ENCODE measurements at places on chromosomes 1 and 21.

DNA sequence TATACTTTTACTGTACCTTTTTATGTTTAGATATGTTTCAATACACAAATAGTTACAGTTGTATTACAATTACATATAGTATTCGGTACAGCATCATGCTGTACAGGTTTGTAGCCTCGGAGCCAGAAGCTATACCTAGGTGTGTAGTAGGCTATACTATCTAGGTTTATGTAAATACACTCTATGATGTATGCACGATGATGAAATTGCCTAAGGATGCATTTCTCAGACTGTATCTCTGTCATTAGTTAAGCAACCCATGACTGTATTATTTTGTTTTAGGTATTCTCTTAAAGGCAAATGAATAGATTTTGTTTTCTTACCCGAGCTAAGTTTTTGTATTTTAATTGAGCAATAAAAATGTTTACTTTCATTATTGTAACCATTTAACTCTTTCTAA lies 56.4 kb downstream of the SPATA17 start:
- DNase-seq: no peak

DNA sequence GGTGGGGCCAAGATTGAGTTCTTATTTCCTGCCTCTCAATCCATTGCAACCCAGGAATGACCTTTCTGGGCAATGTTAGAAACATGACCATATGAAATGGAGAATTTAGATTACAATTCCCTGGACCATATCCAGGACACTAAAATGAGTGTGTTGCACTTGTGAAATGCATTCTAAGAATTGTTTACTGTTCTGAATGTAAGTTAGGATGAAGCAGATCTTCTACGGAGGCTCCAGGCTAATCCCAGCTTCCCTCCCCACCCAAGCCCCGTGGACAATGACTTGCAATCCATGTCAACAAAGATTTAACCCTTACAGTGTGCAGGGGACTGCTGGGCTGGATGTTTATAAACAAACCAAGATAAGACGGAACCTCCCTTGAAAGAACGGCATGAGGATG lies 31.7 kb upstream of the HAO2 start:
- no peak for DNase-seq

DNA sequence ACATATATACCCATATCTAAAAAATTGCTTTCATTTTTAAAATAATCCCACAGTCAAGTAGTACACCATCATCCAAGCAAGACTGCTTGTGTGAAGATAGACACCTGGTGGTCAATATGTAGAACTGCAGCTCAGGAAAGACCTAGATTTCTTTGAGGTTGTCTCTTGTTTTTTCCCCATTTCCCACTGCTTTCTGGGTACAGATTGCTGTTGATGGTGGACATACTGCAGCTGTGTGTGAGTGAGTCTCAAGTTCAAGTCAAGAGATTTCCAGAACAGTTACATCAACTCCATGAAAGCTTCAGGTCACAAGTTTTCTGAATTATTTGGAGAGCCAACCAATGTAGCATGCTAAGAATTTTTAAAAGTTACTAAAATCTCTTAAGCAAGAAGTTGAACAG lies 306.4 kb downstream of the DUSP10 start:
- DNase-seq: no peak

DNA sequence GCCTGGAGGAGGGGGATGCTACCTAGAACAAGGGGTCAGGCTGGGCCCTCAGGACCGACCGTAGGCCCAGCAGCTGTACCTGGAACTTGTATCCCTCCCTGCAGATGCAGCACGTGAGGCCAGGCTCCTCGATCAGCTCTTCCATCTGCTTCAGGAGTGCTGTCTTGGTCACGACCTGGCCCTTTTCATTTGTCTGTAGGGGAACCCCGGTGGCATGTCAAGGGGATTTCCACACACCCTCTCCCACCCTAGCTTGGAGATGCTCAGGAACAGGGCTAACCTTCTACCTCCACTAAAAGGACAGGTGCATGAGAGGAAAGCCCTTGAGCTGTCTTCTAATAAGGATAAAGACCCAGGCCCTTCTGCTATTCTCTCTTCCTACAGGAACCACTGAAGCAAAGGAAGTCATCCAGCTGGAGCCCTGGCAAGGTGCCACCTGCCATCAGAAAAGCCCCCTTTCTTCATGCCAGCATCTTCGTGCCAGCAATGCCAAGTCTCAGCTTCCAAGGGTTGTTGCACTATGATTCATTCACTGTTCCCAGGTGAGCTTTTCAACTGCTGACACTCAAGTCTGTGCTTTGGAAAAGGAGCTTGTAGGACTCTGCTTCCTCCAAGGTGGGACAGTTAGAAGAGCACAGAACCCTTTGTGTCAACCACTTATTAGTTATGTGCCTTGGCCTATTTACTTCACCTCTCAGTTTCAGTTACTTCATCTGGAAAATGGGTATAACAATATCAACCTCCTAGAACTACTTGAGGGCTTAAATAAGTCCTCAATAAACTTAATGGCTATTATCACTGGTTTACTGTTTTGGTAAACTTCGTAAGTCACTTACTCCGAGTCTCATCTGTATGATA lies 122.1 kb downstream of the UBR4 start:
- no peak for DNase-seq

GRCh38 chr1:59183749-59184317 lies 113.1 kb upstream of the FGGY start:
- DNase-seq: no peak

GRCh38 chr1:207256869-207257268 lies 64.6 kb upstream of the CD55 start:
- DNase-seq: no peak

DNA sequence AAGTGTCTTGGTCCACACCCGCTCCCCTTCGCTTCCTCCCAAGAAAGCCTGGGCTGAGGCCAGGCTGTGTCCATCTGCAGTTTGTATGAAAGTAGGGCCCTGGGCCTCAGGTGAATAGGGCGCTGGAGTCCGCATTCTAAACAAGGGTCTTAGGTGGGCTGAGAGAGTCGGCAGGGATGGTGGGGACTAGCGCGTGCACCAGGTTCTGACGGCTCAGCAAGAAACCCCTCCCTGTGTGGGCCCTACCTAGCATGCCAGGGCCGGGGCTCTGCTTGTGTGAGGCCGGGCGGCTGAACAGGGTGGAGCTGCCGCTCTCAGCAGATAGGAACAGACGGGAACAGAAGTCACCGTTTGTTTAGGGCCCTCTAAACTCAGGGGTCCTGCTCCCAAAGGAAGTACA lies 1.7 kb downstream of the ACTRT2 start:
- no peak for DNase-seq

DNA sequence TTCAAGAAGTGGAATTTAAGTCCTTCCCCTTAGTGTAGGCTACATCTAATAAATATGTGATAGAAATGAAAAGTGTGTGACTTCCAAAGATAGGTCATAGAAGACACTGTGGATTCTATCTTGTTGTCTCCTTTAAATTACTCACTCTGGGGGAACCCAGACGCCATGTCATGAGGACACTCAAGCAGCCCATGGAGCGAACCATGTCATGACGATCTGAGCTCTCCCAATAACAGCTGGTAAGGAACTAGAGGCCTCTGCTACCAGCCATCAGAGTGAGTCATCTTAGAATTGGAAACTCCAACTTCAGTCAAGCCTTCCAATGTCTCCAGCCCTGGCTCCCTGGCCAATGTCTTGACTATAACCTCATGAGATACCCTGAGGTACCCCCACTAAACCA lies 6.3 kb downstream of the COA7 start:
- DNase-seq: no peak

DNA sequence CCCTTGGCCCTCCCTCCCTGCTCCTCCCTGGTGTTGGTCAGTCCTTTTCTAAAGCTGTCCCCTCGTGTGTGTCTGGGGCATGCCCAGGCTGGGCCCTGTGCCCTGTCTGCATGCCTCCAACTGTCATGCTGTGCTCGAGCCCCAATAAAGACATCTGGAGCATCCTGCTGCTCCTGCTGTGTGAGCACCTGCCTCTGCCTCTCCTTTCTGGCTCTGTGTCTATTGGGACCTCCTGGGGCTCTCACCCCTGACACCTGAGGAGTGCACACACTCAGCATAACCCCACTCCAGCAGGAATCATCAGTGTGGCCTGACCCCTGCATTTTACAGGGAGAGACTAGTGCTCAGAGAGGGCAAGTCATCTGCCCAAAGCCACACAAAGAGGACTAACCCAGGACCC lies 23.7 kb downstream of the KCNC4 start:
- no peak for DNase-seq

GRCh38 chr1:118396279-118396678 lies 211.3 kb upstream of the SPAG17 start:
- no peak for DNase-seq

DNA sequence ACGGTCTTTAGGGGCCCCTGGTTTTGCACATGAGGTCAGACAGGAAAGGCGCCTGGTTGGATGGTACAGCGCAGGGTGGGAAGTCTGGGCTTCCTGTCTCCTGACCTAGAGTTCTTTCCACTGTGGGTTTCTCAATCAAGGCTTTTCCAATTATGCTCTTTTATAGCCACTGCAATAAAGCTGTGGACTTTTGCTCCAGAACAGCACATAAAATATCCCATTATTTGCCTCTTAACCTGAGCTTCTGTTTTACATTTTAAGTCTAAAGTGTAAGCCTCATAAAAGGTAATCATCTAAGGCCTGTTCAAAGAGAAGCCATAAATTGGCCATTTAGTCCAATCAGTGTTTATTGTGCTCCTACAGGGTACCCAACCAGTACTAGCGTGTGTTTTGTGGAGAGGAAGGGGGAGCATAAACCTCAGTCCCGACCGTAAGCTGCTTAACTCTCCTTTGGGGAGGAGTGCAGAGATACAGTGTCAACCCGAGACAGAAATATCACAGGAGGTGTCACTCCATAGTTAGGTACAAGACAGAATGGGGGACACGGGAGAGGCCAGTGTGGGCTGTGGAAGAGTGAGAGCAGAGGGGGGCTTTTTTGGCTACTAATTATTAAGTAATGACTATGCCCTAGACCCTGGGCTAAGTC lies 270.0 kb downstream of the TRABD2B start:
- no peak for DNase-seq

DNA sequence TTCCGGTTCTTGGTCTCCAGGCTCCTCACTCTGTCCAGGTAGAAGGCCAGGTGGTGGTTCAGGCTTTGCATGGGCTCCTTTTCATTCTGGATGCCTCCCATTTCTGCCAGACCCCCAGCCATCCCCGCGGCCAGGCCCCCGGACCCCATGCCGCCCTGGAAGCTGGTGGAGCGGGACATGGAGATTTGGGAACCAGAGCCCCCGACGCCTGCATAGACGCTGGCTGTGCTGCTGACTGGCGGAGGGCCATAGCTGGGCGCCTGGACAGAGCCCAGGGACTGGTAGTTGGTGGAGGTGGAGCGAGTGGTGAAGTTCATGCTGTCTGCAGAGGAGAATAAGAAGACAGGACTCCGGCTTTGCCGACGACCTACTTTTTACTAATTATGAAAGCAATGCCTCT lies 7.1 kb upstream of the SHCBP1L start:
- DNase-seq: no peak

GRCh38 chr1:113701429-113701828 lies 57.9 kb downstream of the PHTF1 start:
- no peak for DNase-seq

DNA sequence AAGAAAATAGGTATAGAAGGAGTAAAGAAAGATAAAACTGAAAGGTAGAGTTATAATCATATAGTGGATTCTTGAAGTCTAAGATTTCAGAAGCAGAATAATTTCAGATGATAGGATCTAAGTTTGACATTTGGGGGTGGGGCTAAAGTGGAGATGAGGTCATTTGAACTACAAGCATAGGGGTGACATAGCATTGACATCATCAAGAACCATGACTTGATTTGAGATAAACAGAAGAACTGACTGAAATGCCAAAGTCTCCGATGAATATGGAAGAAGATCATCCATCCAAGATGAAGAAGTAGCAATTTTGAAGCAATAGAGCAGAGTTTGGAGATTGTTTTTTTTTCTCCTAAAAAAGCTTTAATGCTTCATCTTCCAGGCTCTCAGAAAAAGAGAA lies 122.3 kb downstream of the MACF1 start:
- DNase-seq: no peak

GRCh38 chr1:87953732-87954344 lies 625.2 kb downstream of the LMO4 start:
- DNase-seq: no peak

GRCh38 chr1:9559673-9560072 lies 20.4 kb downstream of the SLC25A33 start:
- DNase-seq: no peak

- no peak for DNase-seq
Observed at GRCh38 chr1:162590101-162590500, 28.6 kb downstream of the UAP1 start.

GRCh38 chr21:44092211-44092610 lies 15.0 kb upstream of the PWP2 start:
- DNase-seq: no peak

GRCh38 chr1:66282343-66282852 lies 251.6 kb upstream of the SGIP1 start:
- DNase-seq: peak; percentile 56

GRCh38 chr1:97144527-97144926 lies 422.9 kb downstream of the PTBP2 start:
- no peak for DNase-seq

DNA sequence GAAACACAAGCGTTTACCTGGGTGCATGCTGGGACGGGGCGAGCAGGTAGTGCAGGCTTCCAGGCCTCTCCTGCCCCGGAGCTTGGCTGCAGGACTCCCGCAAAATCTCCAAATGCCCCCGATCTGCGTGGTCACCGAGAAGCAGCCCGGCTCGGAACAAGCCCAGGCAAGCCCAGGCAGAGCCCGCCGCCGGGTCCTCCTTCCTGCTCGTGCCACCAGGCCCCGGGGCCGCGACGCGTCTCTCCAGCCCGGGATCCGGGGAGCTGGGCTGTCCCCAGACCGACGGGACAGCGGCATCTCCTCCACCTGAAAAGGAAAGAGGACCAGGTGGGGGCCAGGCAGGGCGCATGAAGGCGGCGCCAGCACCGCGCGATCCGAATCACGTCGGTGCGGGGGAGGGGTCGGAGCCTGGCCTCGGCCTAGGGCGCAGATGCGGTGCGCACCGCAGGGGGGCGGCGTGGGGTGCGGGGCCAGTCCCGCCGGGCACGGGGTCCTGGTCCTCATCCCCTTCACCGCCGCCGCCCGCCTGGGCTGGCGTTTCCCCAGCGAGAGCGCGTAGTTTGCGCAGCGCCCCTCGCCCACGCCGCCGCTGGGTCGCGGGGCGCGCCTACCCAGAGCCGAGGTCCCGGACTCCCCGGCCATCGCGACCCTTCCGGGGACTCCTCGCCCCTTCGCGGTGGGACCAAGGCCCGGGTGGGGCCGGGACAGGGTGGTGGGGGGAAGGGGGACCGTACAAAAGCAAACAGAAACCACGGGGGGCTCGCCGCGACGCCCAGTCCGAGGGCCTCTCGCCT lies 52.4 kb upstream of the H6PD start:
- no peak for DNase-seq
